Germinal center (tissue), 1 donor: ENCODE measurements at places on chromosomes 13 and 19.

- DNase-seq = no peak
Observed at GRCh38 chr13:27024074-27024461, 147.5 kb downstream of the USP12 start.

GRCh38 chr13:28707629-28708427 is 10.9 kb downstream of the SLC46A3 start:
- DNase-seq = peak; percentile 42

DNA sequence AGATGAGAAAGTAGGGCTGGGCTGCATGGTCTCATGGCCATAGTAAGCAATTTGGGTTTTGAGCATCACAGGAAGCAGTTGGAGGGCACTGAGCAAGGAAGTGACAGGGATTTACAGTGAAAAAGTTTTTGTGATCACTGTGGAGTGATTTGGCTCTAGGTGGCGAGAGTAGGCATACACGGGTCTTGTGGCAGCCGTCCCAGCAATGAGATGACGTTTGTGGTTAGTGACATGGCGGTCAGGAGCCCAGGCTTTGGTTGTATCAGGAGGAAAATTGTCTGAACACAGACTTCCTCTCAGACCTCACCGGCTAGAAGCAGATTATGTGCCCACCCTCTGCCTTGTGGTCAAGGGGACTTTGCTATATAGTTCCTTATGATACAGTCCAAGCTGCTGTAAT is 3.3 kb downstream of the ZNF444 start:
- no peak for DNase-seq

GRCh38 chr13:106331116-106331515 is 204.3 kb downstream of the EFNB2 start:
- DNase-seq = no peak

GRCh38 chr13:93147946-93148345 is 78.7 kb upstream of the GPC6 start:
- DNase-seq = no peak

GRCh38 chr13:111259058-111259457 is 61.4 kb upstream of the TEX29 start:
- no peak for DNase-seq

GRCh38 chr19:47413941-47414340 is 5.4 kb downstream of the MEIS3 start:
- DNase-seq = no peak

DNA sequence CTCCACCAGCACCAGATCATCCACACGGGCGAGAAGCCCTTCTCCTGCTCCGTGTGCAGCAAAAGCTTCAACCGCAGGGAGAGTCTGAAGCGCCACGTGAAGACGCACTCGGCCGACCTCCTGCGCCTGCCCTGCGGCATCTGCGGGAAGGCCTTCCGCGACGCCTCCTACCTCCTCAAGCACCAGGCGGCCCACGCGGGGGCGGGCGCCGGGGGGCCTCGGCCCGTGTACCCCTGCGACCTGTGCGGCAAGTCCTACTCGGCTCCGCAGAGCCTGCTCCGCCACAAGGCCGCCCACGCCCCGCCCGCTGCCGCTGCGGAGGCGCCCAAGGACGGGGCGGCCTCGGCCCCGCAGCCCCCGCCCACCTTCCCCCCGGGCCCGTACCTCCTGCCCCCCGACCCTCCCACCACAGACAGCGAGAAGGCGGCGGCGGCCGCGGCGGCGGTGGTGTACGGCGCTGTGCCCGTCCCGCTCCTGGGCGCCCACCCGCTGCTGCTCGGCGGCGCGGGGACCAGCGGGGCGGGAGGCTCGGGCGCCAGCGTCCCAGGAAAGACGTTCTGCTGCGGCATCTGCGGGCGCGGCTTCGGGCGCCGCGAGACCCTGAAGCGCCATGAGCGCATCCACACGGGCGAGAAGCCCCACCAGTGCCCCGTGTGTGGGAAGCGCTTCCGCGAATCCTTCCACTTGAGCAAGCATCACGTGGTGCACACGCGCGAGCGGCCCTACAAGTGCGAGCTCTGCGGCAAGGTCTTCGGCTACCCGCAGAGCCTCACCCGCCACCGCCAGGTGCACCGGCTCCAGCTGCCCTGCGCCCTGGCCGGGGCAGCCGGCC is 9.4 kb downstream of the ZNF784 start:
- no peak for DNase-seq

DNA sequence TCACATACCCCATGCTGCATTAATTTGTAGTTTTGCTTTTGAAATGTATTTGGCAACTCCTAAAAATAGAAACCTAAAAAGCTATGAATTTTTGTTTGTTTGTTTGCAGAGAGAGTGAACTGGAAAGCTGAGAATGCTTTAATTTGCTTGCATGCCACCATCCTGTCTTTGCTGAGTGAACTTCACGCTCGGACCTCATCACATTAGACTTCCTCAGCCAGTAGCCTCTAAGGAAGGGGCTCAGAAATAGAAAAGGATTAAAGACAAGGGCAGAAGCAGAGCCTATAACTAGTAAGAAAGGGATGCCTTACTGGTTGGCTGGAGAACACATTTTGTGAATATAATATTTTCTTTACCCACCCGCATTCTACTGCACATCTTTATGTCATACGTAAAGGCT is 275.1 kb downstream of the DCLK1 start:
- no peak for DNase-seq

- DNase-seq = no peak
Observed at GRCh38 chr13:27496006-27496405, 45.6 kb upstream of the MTIF3 start.

GRCh38 chr19:14023404-14024235 is 4.3 kb upstream of the RLN3 start:
- no peak for DNase-seq

GRCh38 chr13:43874504-43875092 is 4.9 kb downstream of the CCDC122 start:
- DNase-seq = peak; percentile 13

GRCh38 chr13:36912973-36913372 is 7.1 kb downstream of the SMAD9 start:
- no peak for DNase-seq

GRCh38 chr13:51213173-51213728 is 8.9 kb upstream of the FAM124A start:
- DNase-seq = no peak

GRCh38 chr19:16067205-16067938 is 8.9 kb upstream of the TPM4 start:
- DNase-seq = no peak

- no peak for DNase-seq
Observed at GRCh38 chr13:108315273-108315672, 45.8 kb downstream of the TNFSF13B start.

- DNase-seq = no peak
Observed at GRCh38 chr13:53241891-53242348, 213.3 kb downstream of the OLFM4 start.

DNA sequence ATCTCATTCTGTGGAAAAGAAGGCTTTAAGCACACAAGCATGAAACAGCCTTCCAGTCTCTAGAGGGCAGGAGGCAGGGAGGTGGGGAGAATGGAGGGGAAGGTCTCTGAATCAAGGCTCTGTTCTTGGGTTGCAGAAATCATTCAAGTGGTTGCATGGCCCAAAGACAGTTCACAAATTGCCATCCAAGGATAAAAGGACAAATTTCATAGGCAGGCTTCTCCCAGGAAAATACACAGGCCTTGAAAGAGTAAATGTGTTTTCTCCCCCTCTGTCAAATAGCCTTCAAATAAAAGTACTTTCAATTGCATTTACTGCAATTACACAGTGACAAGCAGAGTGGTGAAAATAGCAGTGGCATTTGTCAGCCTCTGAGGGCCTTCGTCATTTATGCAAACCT is 450.8 kb downstream of the DCT start:
- DNase-seq = no peak

GRCh38 chr19:6522712-6523111 is 8.1 kb upstream of the TNFSF9 start:
- DNase-seq = no peak

DNA sequence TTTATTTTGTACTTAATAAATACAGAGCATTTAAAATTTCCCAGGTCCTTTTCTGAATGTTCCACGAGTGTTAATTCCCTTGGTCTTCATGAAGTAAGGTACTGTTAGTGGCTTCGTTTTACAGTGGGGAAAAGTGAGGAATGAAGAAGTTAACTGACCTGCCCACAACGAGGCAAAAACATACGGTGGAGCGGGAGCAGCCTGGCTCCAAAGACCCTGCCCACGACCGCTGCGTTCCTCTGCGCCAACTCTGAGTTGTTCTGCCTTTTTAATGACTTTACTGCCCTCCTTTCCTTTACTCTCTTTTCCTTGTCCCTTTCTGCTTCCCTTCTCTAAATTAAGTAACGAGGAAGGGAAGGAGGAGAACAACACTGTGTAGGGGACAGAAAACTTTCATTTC is 392.9 kb downstream of the PCDH9 start:
- DNase-seq = no peak

- DNase-seq = no peak
Observed at GRCh38 chr19:10762656-10763055, 44.8 kb downstream of the DNM2 start.
